Suppressor macrophage (primary cell): ENCODE measurements at places on chromosomes 3 and 15.

DNA sequence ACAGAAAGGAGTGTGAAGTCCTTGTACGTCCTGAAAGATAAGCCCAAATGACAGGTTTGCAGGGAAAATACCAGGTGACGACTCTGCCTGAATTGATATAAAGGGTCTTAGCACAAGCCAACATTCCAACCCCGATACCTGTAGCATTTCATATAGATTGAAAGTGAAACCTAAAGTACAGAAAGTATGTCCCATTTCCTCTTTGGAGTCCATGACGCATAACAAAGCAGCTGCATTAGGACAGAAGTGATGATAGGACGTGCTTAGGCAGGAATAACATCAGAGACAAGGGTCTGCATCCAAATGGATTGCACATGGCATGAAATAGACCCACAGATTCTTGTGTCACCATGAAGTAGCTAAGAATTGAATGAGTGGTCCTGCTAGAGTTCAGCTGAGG, 187.0 kb upstream of the ROBO1 start:
- no peak for DNase-seq

DNA sequence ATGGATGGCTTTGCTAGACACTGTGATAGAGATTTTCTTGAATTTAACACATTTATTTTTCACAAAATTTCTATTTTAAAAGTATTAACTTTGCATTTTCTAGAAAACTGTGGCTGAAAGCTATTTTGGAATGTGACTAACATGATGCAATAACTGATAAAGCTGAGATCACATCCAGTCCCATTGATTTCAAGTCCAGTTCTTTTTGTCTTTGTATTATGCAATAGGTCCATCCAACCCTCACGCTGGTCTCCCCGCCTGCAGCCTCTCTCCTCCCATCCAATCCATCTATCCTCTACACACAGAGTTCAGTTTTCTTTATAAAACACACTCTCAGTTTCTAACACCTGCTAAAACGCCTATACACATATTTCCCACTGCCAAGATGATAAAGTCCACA, 178.8 kb downstream of the CNTN3 start:
- no peak for DNase-seq

- DNase-seq = no peak
Measured at GRCh38 chr15:92843326-92843725, 56.8 kb upstream of the CHD2 start.

DNA sequence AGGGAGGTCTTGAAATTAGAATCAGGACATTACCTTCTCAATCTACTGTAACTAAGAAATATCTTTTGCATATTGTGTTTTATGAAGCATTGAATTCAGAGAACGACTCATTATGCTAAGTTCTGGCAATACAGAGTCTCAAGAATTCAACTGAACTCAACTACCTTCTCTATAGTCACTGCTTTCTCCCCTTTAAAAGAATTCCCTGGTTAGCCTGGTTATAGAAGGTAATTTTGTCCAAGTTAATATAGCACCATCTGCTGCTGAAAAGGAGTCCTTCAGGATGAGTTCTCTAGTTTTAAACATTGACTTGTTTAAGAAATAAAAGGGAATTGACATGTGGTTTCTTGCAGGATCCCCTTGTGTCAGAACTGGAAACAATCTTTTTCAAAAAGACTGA, 60.2 kb downstream of the IL16 start:
- DNase-seq = peak; percentile 21

- peak; percentile 58 for DNase-seq
Measured at GRCh38 chr3:62201438-62202035, 171.8 kb downstream of the FEZF2 start.

- DNase-seq = no peak
Measured at GRCh38 chr3:154919226-154919625, 160.9 kb upstream of the MME start.

DNA sequence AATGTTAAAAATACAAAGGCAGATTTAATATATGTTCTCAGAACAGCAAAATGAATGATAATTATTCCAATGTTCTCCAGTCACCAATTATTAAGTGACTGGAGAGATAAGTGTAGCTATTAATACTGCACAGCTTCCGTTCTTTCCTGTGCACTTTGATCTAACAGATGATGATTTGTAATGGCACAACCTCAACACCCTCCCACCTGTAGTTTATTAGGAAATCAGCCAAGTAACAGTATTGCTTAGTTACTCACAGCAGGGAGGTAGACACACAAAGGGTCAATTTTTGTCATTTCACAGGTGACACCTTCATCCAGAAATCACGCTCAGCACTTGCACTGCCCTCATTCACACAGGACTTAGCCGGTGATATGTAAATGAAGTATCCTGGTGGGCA, 688.1 kb downstream of the EPHA3 start:
- DNase-seq = no peak

DNA sequence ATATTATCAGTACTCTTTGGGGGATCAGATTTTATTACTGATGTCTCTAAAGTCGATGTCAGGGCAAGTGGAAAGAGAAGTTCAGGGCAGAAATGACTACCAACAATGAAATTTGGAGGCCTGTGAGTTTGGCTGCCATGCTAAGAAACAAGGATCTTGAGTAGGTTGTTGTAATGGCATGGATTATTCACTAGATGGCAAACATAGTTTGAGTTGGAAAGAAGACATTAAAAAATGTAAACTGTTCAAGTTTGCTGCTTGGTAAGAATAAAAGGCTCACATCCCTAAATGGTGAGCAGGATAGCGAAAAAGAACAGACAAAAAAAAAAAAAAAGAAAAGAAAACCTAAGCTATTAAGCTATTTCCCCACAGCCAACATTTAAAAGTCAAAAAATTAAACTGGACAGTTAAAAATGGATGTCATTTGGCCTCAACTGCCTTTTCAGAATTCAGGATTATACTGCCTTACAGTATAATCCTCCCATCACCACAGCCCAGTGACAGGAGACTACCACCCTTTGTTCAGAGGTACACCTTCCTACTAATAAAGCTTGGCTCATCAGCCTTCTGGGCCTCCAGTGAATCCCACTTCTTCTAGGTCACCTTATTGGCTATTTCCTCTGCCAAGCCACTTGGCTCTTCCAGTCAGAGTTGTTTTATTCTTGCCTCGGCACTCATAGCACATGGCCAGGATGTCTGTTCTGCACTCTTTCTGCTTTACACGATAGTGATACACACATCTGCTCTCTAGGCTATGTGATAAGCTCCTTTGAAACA, 163.7 kb downstream of the PLD1 start:
- DNase-seq = peak; percentile 60

DNA sequence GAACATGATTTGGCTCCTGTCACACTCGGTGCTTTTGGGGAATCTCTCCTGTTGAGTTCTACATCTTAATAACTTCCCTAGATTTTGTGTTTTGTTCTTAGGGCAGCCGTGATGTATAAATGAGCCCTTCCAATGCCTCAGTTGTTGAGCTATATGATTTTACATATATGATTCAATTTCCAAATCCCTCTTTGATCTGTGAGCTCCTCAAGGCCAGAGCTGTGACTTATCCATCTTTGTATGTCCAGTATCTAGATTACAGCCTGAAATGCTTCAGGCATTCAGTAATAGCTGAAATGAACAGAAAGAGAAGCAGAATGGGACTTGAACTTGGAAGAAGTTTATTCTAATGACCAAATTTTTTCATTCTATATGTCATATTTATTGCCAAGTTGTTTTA, 26.6 kb downstream of the CGGBP1 start:
- no peak for DNase-seq

DNA sequence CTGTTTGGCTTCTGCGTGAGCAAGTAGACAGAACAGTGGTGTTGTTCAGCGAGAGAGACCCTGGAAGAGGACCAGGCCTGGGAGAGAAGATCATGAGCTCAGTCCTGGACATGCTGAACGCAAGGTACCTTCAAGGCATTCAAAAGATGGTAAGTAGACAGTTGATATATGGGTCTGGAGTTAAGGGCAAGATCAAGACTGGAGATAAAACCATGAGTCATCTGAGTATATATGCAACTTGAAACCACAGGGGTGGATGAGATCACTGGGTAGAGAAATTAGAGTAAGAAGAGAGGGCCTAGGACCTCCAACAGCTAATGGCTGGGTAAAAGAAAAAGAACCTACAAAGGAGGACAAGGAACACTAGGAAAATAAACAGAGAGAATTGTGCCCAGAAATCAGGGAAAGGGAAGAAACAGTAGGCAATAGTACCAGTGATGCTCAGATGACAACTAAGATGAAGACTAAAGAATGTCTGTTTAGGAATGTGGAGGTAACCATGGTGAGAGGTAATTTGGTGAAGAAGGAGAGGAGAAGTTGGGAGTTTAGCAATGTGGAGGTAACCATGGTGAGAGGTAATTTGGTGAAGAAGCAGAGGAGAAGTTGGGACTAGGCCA, 343.2 kb upstream of the ADAMTS9 start:
- no peak for DNase-seq

- DNase-seq = no peak
Measured at GRCh38 chr3:62370858-62371719, 2.3 kb downstream of the FEZF2 start.

- DNase-seq = peak; percentile 54
Measured at GRCh38 chr15:91289324-91289723, 189.3 kb downstream of the SV2B start.

DNA sequence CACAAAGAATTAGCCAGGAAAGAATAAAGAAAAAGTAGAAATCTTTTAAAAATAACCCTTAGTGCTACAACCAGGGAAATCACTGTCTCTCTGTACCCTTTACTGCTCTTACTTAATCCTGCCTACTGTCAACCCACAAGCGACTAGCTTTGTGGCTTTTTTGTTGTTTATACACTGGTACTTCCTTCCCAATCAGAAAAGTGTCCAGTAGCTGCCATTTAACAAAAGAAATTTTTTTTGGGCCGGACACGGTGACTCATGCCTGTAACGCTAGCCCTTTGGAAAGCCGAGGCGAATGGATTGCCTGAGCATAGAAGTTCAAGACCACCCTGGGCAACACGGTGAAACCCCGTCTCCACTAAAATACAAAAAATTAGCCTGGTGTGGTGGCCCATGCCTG, 13.8 kb upstream of the FAM219B start:
- peak; percentile 68 for DNase-seq

DNA sequence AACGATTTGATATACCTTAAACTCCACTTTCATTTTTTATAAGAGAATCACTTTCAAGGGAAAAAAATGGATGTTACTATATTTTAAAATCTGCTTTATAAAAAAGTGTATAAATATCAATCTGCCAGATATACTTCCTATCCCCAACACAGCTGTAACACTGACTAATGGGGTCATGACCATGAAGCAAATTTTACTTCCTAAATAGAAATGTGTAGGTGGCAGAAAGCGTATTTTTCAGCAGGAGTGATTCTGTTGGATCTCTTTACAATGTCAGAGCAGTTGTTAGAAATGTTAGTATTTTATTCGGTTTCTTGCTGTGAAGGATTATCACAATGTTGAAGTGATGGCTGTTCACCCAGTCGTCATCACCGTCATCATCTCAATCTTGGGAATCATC, 5.5 kb upstream of the C15orf40 start:
- DNase-seq = peak; percentile 46

GRCh38 chr15:30043211-30043655, 39.5 kb upstream of the GOLGA8J start:
- no peak for DNase-seq

- DNase-seq = no peak
Measured at GRCh38 chr15:41367418-41367817, 34.7 kb downstream of the NUSAP1 start.

DNA sequence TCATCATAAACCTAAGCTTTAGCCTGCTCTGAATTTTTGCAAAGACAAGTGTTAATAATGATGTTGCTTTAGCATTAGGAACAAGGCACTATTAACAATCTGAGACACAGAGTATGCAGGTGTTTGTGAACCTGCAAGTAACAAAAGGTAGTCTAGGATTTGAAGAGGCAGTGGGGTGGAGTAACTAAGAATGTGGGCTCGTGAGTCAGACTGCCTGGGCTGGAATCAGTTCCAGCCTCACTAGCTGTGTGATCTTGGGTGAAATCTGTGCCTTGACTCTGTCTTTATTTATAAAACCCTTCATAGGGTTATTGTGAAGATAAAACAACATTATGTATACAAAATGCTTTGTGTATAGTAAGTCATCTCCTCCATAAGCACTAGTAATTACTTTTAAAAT, 610.6 kb upstream of the CFAP20DC start:
- DNase-seq = no peak

DNA sequence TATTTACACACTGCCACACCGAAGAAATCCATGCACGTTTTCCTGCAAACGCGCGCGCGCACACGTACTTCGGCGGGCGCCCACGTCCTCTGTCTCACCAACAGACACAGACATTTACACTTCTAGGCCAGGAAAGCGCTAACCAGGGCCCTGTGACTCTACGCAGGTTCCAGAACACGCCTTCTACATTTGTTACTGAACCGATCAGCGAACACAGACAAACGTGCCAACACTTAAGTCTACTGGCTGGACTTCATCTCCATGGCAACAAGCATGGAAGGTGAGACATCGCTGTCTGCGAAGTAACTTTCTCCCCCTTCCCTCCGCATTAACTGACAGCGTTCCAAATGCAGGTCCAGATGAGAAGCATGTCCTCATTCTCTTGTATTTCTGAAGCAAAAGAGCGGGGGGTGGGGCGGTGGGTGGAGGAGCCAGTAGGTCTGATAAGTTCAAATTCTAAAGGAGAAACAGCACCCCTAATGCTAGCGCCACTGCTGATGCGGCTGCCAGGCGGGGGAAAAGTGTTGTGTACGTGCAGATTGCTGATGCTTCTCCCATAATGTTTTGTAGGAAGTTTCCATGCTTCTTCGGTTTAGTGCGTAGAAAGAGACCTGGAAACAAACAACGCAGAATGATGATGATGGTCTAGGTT, at the start of gene CTXN2:
CTXN2 (plus strand) TSS at position 92 of the 652 bp plus-strand sequence. CDS start 9,636 bp downstream, outside the sequence.
- DNase-seq = no peak

DNA sequence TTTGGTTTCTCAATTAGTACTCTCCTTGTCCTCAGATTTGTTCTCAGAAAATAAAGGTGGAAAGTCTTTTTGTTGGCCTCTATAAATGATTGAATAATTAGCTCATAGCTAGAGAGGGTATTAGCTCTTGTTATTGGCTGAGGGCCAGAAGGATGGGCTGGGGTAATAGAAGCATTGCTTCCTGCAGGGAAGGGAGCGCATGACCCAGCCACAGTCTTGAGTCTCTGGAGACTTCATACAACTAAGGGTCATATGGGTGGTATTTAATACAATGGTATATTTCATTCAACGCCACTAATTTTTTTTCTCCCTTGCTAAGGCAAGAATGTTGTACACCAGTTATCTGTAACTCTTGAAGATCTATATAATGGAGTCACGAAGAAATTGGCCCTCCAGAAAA, 8.4 kb downstream of the DNAJA4 start:
- DNase-seq = no peak

GRCh38 chr3:19811689-19812088, 122.3 kb downstream of the EFHB start:
- peak; percentile 14 for DNase-seq

DNA sequence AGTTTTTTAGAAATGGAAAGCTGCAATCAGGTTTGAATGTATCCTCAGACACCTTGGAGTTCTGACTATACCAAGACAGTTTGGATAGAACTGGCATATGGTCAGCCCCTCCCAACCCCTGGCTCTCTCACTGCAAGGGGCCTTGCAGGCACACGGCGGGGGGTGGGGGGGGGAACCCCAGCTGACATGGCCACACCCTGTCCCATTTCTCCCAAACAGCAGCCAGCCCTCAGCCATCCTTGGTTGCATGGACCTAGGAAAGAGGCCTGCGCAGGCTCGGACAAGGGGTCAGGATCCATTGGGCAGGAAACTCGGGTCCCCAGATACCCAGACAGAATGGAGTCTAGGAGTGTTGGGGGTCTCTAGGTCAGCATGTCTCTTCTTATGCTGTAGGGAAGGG, 14.5 kb downstream of the CAND2 start:
- no peak for DNase-seq
